Neuronal stem cell (in vitro differentiated cells): ENCODE measurements at places on chromosomes 3 and 15.

GRCh38 chr15:41777421-41777973 is 3.2 kb downstream of the MAPKBP1 start:
- H3K36me3 ChIP-seq = no peaks in the 10 kb centered on the region
- H3K4me3 ChIP-seq = no peak overlapping the region
- H3K4me1 ChIP-seq = peaks cover 19% of the 10 kb centered on the region
- no peaks in the 10 kb centered on the region for H3K27me3 ChIP-seq
- no peak overlapping the region for H3K27ac ChIP-seq
- DNase-seq = no peak

DNA sequence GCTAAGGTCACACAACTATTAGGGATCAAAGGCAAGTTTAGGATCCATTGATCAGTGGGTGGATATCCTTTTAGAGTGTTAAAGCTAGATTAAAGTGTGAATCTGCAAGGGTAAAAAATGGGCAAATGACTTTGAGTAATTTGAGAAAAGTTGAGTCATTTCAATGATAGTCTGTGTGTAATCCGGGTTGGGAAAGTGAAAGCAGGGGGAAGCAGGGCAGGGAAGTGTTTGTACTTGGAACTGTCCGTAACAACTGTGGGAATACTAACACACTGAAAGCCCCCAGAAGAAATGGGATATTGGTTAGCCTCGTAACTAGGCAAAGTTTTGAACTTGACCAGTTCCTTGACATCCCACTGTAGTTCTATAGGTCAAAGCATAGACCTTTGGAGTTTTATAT is 187.2 kb upstream of the SLITRK3 start:
- H3K4me1 ChIP-seq = no peaks in the 10 kb centered on the region
- no peak overlapping the region for H3K4me3 ChIP-seq
- no peaks in the 10 kb centered on the region for H3K27me3 ChIP-seq
- no peaks in the 10 kb centered on the region for H3K36me3 ChIP-seq

DNA sequence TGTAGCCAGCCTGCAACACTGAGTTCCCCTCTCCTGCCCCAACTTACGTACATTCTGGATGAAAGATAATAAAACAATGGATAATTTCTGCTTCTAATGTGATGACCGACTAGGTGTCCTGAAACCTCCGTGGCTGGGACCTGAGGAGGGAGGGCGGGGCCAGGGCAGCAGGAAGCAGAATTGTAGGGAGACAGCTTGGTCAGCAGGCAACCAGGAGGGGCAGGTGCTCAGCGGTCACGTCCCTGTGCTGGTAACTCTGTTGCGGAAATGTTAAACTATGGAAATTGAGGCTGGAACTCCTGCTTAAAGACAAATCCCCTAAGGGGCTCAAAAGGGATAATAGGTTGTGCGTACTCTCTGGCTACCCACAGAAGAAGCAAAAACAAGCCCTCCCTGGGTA is 30.4 kb downstream of the SLC6A20 start:
- H3K27ac ChIP-seq = no peak overlapping the region
- H3K27me3 ChIP-seq = no peaks in the 10 kb centered on the region
- no peaks in the 10 kb centered on the region for H3K4me1 ChIP-seq
- DNase-seq = no peak
- H3K36me3 ChIP-seq = no peaks in the 10 kb centered on the region

GRCh38 chr3:98038876-98039275 is 3.8 kb upstream of the GABRR3 start:
- H3K27me3 ChIP-seq = no peaks in the 10 kb centered on the region
- H3K4me3 ChIP-seq = no peak overlapping the region
- H3K27ac ChIP-seq = no peak overlapping the region
- H3K36me3 ChIP-seq = no peaks in the 10 kb centered on the region

DNA sequence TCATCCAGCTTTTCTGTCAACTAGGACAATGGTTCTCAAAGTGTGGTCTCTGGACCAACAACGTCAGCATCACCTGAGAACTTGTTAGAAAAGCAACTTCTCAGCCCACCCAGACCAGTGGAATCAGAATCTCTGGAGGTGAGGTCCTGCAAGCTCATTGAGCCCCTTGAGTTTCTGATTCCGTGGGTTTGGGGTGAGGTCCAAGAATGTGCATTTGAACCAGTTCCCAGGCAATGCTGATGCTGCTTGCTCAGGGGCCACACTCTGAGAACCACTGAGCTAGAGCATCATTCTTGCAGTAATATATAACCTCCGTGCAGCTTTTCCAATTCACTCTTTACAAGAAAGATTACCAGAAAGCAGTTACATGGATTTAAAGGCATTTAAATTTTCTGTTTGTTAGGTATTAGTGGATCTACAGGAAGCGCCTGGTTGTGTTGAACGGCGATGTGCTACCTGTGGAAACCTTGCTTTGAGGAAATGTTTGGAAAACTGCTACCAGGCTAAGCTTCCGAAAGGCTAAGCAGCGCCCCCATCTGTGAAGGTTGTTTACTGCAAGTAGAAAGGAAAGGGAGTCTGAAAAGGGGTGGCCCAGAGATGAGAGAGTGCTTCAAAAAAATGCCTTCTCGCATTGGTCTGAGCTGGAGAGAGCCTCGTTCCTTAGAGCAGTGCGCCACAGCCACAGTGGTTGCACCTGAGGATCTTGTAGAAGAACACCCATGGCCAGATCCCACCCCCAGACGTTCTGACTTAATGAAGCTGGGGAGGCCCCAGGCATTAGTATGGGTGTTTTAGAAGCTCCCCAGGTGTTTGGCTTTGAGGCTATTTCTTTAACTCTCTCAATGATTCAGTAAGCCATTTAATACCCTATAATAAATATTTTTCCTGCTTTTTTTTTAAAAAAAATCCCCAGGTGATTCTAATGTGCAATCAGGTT is 50.0 kb downstream of the RLBP1 start:
- H3K4me3 ChIP-seq = no peak overlapping the region
- H3K27ac ChIP-seq = no peak overlapping the region
- peaks cover 11% of the 10 kb centered on the region for H3K4me1 ChIP-seq
- peaks cover 9% of the 10 kb centered on the region for H3K36me3 ChIP-seq
- no peaks in the 10 kb centered on the region for H3K27me3 ChIP-seq

DNA sequence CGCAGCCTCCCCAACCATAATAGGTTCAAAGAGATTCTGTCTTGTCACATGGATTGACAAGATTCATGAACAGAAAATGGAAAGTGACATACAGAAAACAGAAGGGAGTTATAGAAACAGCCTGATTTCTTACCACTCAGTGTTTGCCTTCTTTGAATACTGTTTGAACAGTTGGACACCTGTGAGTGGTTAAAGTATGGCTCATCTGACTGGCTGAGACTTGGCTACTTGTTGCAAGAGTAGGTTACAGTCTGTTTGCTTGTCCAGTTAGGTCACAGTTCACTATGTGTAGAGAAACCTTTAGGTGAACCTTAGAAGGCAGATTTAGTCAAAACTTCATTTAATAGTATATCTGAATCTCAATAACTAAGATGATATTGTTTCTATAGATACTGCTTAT is 1003.9 kb upstream of the EPHA6 start:
- H3K27me3 ChIP-seq = no peaks in the 10 kb centered on the region
- peaks cover 2% of the 10 kb centered on the region for H3K4me1 ChIP-seq
- H3K36me3 ChIP-seq = no peaks in the 10 kb centered on the region
- DNase-seq = no peak
- no peak overlapping the region for H3K4me3 ChIP-seq
- H3K27ac ChIP-seq = no peak overlapping the region

- DNase-seq = no peak
- H3K4me1 ChIP-seq = no peaks in the 10 kb centered on the region
- no peak overlapping the region for H3K27ac ChIP-seq
- no peaks in the 10 kb centered on the region for H3K36me3 ChIP-seq
- H3K27me3 ChIP-seq = no peaks in the 10 kb centered on the region
- H3K4me3 ChIP-seq = no peak overlapping the region
These were observed 398.6 kb downstream of the TBL1XR1 start for GRCh38 chr3:176798680-176799079.

DNA sequence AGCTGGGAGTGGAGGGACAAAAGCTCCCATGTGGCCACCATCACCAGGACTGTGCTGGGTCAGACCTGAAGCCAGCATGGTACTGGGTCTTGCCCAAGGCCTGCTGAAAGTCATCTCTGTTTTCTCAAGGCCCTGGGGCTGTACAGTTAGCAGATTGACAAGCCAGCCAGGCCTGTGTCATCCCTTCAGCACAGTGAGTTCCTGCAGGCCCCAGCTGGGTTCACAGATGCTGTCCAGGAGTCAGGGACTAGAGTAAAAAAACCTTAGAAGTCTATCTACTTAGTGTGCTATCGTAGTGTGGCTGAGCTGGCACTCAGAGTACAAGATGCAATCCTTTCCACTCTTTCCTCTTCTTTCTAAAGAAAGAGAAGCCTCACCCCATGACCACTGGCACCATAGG is 246.0 kb upstream of the NAALADL2 start:
- no peak overlapping the region for H3K4me3 ChIP-seq
- no peak for DNase-seq
- H3K4me1 ChIP-seq = no peaks in the 10 kb centered on the region
- H3K36me3 ChIP-seq = no peaks in the 10 kb centered on the region
- H3K27ac ChIP-seq = no peak overlapping the region

DNA sequence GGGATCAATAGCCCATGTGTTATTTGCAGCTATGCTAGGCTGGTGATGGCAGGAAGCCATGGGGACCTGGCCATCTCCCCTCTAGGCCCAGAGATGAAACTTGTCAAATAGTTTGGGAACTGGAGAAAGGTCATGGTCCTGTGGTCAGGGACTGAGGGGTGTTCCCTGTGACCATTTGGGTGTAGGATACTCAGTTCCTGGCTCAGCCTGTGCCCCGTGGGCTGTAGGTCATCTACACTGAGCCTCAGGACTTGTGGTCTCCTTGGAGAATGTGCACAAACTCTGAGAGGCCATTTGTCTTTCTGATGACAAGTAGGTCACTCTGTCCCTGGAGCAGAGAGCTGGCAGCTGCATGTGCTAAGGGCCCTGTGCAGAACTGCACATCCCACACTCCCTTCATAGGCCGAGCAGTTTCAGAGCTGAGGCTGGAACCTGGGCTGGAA is 17.5 kb downstream of the GASK1A start:
- H3K27me3 ChIP-seq = no peaks in the 10 kb centered on the region
- H3K27ac ChIP-seq = no peak overlapping the region
- no peaks in the 10 kb centered on the region for H3K36me3 ChIP-seq
- no peaks in the 10 kb centered on the region for H3K4me1 ChIP-seq
- no peak for DNase-seq

GRCh38 chr3:42116466-42116865 is 25.3 kb downstream of the TRAK1 start:
- no peaks in the 10 kb centered on the region for H3K4me1 ChIP-seq
- H3K27ac ChIP-seq = no peak overlapping the region
- DNase-seq = no peak
- H3K36me3 ChIP-seq = peaks cover 31% of the 10 kb centered on the region
- no peak overlapping the region for H3K4me3 ChIP-seq

GRCh38 chr3:122967356-122967755 is 60.2 kb downstream of the SEMA5B start:
- no peak overlapping the region for H3K4me3 ChIP-seq
- H3K27me3 ChIP-seq = no peaks in the 10 kb centered on the region
- no peaks in the 10 kb centered on the region for H3K36me3 ChIP-seq
- H3K27ac ChIP-seq = no peak overlapping the region
- H3K4me1 ChIP-seq = no peaks in the 10 kb centered on the region
- no peak for DNase-seq

DNA sequence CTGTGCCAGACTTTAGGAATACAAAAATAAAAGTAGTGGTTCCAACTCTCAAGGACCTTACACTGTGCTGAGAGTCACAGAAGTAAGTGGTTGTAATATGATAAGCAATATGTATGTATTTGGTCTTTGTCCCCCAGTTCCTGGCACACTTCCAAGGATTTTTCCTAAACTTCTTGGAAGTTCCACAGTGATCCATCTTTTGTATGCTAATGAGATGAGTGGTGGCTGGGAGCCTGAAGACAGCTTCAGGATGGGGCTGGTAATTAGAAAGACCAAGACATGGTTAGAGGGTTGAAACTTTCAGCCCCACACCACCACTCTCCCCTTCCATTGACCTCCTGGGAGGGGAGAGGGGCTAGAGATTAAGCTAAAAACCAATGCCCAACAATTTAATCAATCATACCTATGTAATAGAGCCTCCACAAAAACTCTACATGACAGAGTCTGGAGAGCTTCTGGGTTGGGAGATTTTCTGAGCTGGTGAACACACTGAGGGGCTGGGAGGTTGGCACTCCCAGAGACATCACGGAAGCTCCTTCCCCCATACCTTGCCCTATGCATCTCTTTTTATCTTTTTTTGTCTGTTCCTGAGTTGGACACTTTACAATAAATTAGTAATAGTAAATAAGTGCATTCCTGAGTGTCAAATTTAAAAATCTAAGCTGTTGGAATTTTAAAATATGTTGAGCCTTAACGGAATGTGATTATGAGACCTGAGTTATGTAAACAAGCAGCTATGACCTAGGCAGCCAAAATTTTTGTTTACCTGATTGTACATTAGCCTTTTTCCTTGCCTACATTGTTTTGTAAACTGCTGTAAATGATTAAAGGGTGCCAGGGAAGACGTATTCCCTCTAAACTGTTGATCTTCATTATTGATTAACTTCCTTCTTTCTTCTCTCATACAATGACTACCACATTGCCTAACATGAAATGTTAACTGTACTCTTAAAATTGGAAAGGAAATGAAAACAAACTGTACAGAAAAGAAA is 24.3 kb downstream of the CD200R1L start:
- H3K27ac ChIP-seq = no peak overlapping the region
- H3K36me3 ChIP-seq = no peaks in the 10 kb centered on the region
- no peak overlapping the region for H3K4me3 ChIP-seq
- no peak for DNase-seq
- H3K4me1 ChIP-seq = no peaks in the 10 kb centered on the region

DNA sequence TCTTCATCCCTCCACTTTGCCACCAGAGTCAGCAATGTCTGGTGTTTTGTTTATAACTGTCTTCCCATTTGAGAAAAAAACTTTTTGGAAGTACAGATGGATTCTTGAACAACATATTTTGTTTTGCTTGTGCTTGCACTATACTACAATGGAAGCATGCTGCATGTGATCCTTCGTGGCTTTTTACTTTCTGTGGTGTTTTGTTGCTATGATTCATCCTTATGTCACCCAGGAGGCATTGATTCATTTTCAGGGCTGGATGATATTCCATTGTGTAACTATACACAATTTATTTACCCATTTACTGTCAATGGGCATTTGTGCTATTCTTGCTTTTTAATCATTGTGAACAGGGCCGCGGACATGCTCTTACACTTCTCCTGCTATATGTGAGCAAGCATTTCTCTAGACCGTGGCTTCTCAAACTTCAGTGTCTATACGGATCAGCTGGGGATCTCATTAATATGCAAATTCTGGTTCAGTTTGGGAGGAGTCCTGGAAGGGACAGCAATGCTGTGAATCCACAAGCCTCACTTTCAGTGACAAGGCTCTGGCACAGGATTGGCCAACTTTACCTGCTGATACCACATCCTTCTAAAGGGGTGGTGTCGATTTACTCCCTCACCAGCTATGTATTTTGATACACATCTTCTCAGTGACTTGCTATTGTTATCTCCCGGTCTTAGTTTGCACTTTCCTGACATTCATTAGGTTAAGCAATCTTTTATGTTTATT is 65.9 kb downstream of the POLR2M start:
- H3K4me3 ChIP-seq = no peak overlapping the region
- H3K27ac ChIP-seq = no peak overlapping the region
- H3K4me1 ChIP-seq = peaks cover 5% of the 10 kb centered on the region
- DNase-seq = no peak

DNA sequence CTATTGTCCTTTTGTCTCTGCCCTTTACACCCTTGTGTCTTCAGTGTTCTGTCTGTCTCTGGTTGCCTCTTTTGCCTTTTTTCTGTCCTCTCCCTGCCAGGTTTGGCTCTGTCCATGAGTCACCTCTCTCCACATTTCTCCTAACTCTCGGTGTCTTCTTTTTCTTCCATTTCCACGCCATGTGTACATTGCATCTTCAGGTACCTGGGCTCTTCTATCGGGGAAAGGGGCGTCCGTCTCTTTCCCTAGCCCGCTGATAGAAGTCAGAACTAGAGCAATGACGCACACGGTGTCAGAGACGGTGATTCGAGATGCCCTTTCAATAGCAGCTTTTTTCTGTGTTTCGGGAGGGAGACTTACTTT is 641 bp downstream of the OPA1 start:
- peak overlapping the region; percentile 88 for H3K4me3 ChIP-seq
- peak; percentile 14 for DNase-seq
- H3K27ac ChIP-seq = peak overlapping the region; percentile 50
